ENCODE measurements at places on chromosomes 7 and 10.

DNA sequence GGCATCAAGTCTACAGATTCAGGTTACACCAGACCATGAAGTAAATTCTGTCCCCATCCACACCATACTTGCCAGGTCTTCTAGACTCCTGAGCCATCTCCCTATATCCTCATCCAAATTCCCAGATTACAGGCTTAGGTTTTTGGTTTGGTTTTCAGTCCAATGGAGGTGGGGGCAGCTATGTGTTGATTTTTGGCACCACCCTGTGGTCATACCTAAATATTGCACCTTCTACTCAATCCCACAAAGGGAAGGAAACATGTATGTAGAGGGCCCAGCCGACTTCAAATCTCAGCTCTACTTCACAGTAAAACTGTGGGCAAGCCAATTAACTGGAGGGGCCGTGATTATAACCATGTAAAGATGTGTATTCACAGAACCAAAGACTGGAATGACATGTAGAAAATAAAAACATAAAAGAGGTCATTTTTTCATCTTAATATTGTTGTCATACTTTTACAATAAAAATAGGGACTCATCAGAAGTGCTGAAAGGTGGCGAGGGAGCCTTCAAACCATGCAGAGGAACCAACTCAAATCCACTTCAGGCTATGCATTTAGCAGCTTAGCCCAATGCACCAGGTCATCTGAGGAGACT lies 19.8 kb downstream of the ERCC6 start:
- no peaks in the 10 kb centered on the region for H3K4me1 ChIP-seq
- H3K4me3 ChIP-seq: no peak overlapping the region
- H3K27ac ChIP-seq: no peak overlapping the region
- no peak for DNase-seq
- no peaks in the 10 kb centered on the region for H3K27me3 ChIP-seq

GRCh38 chr10:118753331-118754228 lies 1.2 kb downstream of the CACUL1 start:
- H3K27ac ChIP-seq: peak overlapping the region; percentile 96
- DNase-seq: no peak
- no peaks in the 10 kb centered on the region for H3K27me3 ChIP-seq
- H3K36me3 ChIP-seq: no peaks in the 10 kb centered on the region
- H3K4me1 ChIP-seq: peaks cover 54% of the 10 kb centered on the region

- H3K4me3 ChIP-seq: no peak overlapping the region
- DNase-seq: no peak
- H3K4me1 ChIP-seq: no peaks in the 10 kb centered on the region
- no peak overlapping the region for H3K27ac ChIP-seq
- H3K36me3 ChIP-seq: no peaks in the 10 kb centered on the region
Measured at GRCh38 chr7:108409146-108409545, 47.1 kb downstream of the NRCAM start.

DNA sequence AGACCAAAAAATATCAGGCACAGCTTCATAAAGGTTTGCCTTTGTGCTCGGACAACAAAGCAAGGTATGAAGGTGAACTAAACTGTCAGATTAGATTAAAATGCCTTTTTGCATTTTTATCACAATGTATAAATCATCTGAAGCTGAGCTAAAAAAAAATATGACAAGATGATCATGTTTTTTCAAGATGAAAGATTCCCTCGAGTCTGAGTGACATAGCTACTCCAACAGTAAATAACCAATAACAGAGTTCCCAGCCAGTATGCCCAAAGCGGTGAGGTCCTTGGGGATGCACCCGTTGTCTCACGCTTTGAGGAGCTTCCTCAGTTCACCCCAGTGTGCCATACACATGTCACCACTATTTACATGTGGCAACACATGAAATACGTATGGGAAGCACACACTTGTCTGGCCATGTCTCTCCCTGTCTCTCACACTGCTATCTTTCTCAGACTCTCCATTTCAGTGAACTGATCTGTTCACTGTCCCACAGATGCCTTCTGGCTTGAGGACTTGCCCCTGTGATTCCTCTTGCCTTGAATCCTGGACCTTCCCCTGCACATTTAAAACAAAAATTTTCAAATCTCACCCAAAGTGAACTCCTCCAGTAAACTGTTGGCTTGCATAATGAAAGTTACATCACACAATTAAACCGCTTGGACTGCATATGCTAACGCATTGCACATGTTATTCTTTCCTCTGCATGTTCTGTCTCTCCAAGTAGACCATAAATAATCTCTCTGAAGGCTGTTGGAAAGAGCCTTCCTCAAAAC lies 2.6 kb upstream of the PIK3CG start:
- no peaks in the 10 kb centered on the region for H3K36me3 ChIP-seq
- H3K27ac ChIP-seq: no peak overlapping the region
- no peak for DNase-seq

DNA sequence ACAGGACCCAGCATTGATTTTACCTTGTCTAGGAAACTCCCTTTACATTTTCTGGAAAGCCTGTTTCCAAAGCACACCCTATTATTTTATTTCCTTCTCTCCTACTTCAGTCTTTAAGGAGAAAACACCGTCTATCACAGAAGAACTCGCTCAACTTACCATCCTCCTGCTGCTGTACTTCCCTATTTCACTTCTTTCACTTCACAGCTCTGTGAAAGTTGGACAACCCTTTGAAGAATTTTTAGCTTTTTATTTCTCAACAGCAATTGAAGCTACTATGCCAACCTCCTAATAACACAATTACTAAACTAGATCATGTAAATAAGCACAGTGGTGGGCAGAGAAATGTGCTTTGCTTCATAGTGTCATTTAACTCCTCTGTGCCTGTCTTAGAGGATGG lies 166.5 kb downstream of the TFEC start:
- H3K4me3 ChIP-seq: no peak overlapping the region
- H3K4me1 ChIP-seq: no peaks in the 10 kb centered on the region
- no peak overlapping the region for H3K27ac ChIP-seq
- no peak for DNase-seq
- no peaks in the 10 kb centered on the region for H3K27me3 ChIP-seq

DNA sequence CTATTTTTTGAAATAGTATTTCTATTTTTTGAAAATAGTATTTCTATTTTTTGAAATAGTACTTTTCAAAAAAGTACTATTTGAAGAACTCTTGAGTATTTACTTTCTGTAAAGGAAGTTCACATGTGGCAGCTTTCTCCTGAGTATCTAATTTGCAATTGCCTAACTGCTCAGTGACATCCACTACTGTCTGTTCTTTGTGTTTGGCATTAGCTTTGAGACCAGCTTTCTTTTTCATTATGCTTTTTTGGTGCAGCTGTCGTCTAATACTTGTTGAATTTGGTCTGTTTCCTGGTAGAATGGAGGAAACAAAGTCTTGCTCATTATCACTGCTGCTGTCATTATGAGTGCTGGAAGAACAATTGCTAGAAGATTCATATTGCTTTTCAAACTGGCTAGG lies 99.1 kb downstream of the BMPR1A start:
- peaks cover 11% of the 10 kb centered on the region for H3K4me1 ChIP-seq
- no peak for DNase-seq
- H3K27me3 ChIP-seq: no peaks in the 10 kb centered on the region
- H3K4me3 ChIP-seq: no peak overlapping the region
- no peaks in the 10 kb centered on the region for H3K36me3 ChIP-seq

GRCh38 chr10:72976886-72977285 lies 22.3 kb upstream of the PLA2G12B start:
- no peaks in the 10 kb centered on the region for H3K27me3 ChIP-seq
- no peak for DNase-seq
- no peaks in the 10 kb centered on the region for H3K36me3 ChIP-seq
- H3K27ac ChIP-seq: no peak overlapping the region

GRCh38 chr7:44565795-44566559 lies 7.7 kb downstream of the DDX56 start:
- H3K4me3 ChIP-seq: no peak overlapping the region
- H3K4me1 ChIP-seq: peaks cover 17% of the 10 kb centered on the region
- H3K27me3 ChIP-seq: no peaks in the 10 kb centered on the region
- H3K36me3 ChIP-seq: peaks cover 79% of the 10 kb centered on the region
- no peak for DNase-seq

- H3K4me3 ChIP-seq: no peak overlapping the region
- H3K27me3 ChIP-seq: no peaks in the 10 kb centered on the region
- no peaks in the 10 kb centered on the region for H3K4me1 ChIP-seq
- no peak overlapping the region for H3K27ac ChIP-seq
- H3K36me3 ChIP-seq: no peaks in the 10 kb centered on the region
Measured at GRCh38 chr7:38550836-38551235, 80.3 kb downstream of the AMPH start.

- no peak overlapping the region for H3K27ac ChIP-seq
- DNase-seq: no peak
- peaks cover 16% of the 10 kb centered on the region for H3K4me1 ChIP-seq
- no peaks in the 10 kb centered on the region for H3K27me3 ChIP-seq
Measured at GRCh38 chr7:108046952-108047506, 44.1 kb upstream of the LAMB1 start.

- H3K4me1 ChIP-seq: no peaks in the 10 kb centered on the region
- no peaks in the 10 kb centered on the region for H3K36me3 ChIP-seq
- no peaks in the 10 kb centered on the region for H3K27me3 ChIP-seq
- no peak overlapping the region for H3K27ac ChIP-seq
- no peak for DNase-seq
Measured at GRCh38 chr7:144720149-144720548, 115.7 kb downstream of the TPK1 start.

GRCh38 chr7:77800158-77800557 lies 1.6 kb downstream of the PHTF2 start:
- H3K27me3 ChIP-seq: no peaks in the 10 kb centered on the region
- peaks cover 1% of the 10 kb centered on the region for H3K36me3 ChIP-seq
- peaks cover 32% of the 10 kb centered on the region for H3K4me1 ChIP-seq
- peak overlapping the region; percentile 90 for H3K27ac ChIP-seq
- peak overlapping the region; percentile 99 for H3K4me3 ChIP-seq
- no peak for DNase-seq

DNA sequence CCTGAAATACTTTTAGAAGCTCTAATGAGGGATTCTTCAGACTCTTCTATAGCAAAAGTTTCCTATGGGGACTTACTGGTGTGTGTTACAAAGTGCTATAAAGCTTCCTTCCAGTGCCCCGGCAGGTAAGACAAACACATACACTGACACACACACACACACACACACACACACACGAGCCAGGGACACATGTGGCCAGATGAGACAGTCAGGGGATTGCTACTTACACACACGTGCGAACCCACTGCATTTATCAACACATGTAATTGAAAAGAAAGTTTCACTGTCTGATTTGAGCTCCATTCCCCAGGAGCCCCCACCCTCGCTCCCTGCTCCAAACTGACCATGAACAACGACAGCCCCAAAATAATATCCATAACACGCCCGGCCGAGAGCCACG lies 119.8 kb downstream of the PRPF18 start:
- H3K4me3 ChIP-seq: peak overlapping the region; percentile 56
- H3K27me3 ChIP-seq: no peaks in the 10 kb centered on the region
- peaks cover 7% of the 10 kb centered on the region for H3K36me3 ChIP-seq
- no peak for DNase-seq
- H3K4me1 ChIP-seq: peaks cover 53% of the 10 kb centered on the region
- H3K27ac ChIP-seq: peak overlapping the region; percentile 60

- no peak for DNase-seq
- H3K27ac ChIP-seq: peak overlapping the region; percentile 99
- peaks cover 6% of the 10 kb centered on the region for H3K36me3 ChIP-seq
- H3K4me1 ChIP-seq: peaks cover 54% of the 10 kb centered on the region
Measured at GRCh38 chr7:76304888-76305375, 2.5 kb downstream of the HSPB1 start.

GRCh38 chr7:140646931-140647647 lies 6.5 kb upstream of the DENND2A start:
- no peak for DNase-seq
- peak overlapping the region; percentile 42 for H3K27ac ChIP-seq
- no peaks in the 10 kb centered on the region for H3K36me3 ChIP-seq
- H3K4me3 ChIP-seq: no peak overlapping the region
- no peaks in the 10 kb centered on the region for H3K27me3 ChIP-seq

- no peaks in the 10 kb centered on the region for H3K36me3 ChIP-seq
- no peak overlapping the region for H3K27ac ChIP-seq
- H3K27me3 ChIP-seq: no peaks in the 10 kb centered on the region
Measured at GRCh38 chr10:27390681-27391080, 113.4 kb upstream of the RAB18 start.

GRCh38 chr10:91137011-91137643 lies 83.3 kb upstream of the PCGF5 start:
- H3K4me3 ChIP-seq: no peak overlapping the region
- no peak overlapping the region for H3K27ac ChIP-seq
- H3K36me3 ChIP-seq: no peaks in the 10 kb centered on the region
- H3K27me3 ChIP-seq: no peaks in the 10 kb centered on the region
- no peaks in the 10 kb centered on the region for H3K4me1 ChIP-seq

- H3K27ac ChIP-seq: peak overlapping the region; percentile 38
- no peaks in the 10 kb centered on the region for H3K27me3 ChIP-seq
- DNase-seq: no peak
Measured at GRCh38 chr7:129925416-129926002, 27.3 kb downstream of the UBE2H start.

DNA sequence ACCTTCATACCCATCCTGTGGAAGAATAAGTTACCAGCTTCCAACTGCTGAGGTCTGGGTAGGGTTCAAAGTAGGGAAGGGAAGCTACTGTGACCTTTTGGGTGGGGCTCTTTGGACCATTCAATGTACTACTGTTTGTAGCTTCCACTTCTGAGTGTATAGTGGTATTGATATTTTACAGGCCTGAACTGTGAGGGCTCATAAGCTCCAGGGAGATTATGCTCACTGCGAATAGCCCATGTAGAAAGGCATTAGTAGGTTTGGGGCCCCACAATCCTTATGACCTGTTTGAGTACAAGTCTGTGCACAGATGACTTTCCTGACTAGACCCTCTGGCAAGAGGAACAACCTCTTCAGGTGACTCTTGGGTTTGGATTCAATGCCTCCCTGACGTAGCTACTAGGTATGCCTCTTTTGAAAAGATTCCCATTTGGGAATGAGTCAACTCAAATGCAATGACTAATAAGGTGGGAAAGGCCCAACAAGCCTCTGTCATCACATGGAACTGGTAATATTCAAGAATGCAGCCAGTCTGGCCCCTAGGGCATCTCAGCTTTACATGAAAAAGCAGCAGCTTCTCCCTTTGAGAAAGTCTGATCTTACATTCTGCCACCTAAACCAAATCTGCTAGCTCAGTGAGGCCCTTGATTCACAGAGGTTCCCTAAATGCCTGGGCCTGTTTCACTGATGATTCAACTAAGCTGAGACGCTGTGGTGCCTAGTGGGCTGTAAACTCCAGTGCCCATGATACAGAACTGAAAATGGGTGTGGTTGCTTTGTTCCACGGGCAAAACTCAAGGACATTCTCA lies 79.8 kb downstream of the ABI1 start:
- DNase-seq: no peak
- H3K36me3 ChIP-seq: no peaks in the 10 kb centered on the region
- H3K4me3 ChIP-seq: no peak overlapping the region
- H3K27me3 ChIP-seq: no peaks in the 10 kb centered on the region
- no peak overlapping the region for H3K27ac ChIP-seq

DNA sequence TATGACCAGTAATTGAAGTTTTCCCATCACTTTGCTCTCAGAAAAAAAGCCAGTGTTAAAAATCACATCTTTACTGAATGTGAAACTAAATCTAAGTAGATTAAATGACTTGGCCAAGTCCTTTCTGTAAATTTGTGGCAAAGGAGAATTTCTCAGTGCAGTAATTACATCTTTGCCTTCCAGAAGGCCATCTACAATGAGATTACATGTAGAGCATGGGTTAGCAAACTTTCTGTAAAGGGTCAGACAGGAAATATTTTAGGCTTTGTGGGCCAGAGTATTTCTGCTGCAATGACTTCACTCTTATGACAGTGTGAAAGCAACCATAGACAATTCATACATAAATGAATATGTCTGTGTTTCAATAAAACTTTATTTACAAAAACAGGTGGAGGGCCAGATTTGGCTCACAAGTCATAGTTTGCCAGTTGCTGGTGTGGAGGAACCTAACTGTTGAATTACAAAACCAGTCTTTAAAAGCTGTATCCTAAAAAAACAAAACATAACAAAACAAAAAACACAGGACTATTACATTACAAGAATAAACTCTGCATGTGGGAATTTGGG lies 191.0 kb downstream of the TAX1BP1 start:
- no peaks in the 10 kb centered on the region for H3K4me1 ChIP-seq
- no peak overlapping the region for H3K4me3 ChIP-seq
- no peak for DNase-seq
- H3K36me3 ChIP-seq: no peaks in the 10 kb centered on the region

Data from esophagus muscularis mucosa (tissue), 4 donors.